ENCODE measurements at places on chromosomes 11 and 22. TPM values are rescaled to one million over a fixed set of nuclear protein-coding genes. Genes with fewer than 3 reads are reported as not detected.

DNA sequence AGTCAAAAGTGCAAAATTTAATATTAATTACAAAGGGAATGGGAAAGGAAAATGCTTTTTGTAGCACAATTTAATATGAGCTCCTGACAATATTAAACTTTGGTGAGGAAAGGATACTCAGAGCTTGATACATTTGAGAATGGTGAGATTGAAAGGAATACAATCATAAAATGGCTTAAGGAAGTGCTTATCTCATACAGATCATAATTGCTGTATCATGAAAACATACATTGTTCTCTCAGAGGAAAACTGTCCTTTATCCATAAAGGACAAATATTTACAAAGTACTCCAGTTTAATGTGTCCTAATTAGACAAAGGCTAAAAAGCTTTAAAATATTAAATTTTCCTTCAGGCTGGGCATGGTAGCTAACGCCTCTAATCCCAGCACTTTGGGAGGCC, 260.4 kb downstream of the TMEM135 start:
- H3K27me3 ChIP-seq, result no peaks in the 10 kb centered on the region
- H3K27ac ChIP-seq, result no peak overlapping the region
- DNase-seq, result no peak

- H3K27me3 ChIP-seq, result no peaks in the 10 kb centered on the region
- no peaks in the 10 kb centered on the region for H3K36me3 ChIP-seq
- H3K27ac ChIP-seq, result no peak overlapping the region
- H3K4me1 ChIP-seq, result no peaks in the 10 kb centered on the region
These were observed 25.2 kb upstream of the VPREB1 start for GRCh38 chr22:22219140-22219996.

- no peak for DNase-seq
- H3K4me1 ChIP-seq, result peaks cover 3% of the 10 kb centered on the region
- H3K27me3 ChIP-seq, result no peaks in the 10 kb centered on the region
- H3K36me3 ChIP-seq, result peaks cover 17% of the 10 kb centered on the region
- no peak overlapping the region for H3K27ac ChIP-seq
These were observed 27.4 kb downstream of the APOL1 start for GRCh38 chr22:36280379-36280778.

DNA sequence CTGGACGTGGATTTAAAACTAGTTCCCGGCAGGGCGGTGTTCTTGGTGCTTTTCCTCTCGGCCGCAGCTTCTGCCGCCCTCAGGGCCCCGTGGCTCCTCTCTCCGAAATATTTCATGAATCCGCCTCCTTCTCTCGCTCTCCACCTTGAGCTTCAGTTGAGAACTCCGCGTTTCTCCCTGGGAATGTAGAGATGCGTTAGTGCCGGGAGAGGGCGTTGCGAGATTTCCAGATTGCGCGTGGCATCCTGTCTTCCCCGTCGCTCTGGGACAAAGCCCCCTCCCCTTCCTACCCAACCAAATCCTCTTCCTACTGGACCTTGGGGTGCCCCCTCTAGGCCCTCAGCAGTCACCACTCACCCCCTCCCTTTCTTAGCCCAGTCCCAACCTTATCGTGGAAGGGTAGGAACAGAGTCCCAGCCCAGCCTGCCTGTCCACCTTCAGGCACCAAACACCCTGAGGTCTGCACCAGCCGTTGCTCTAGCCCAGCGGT, 15.5 kb upstream of the RAC2 start:
- no peak for DNase-seq
- no peaks in the 10 kb centered on the region for H3K4me1 ChIP-seq
- H3K4me3 ChIP-seq, result no peak overlapping the region
- H3K27ac ChIP-seq, result no peak overlapping the region

GRCh38 chr11:69501891-69502860, 20.7 kb downstream of the LINC01488 start:
- no peaks in the 10 kb centered on the region for H3K36me3 ChIP-seq
- H3K4me3 ChIP-seq, result no peak overlapping the region
- H3K27me3 ChIP-seq, result no peaks in the 10 kb centered on the region
- no peak overlapping the region for H3K27ac ChIP-seq

DNA sequence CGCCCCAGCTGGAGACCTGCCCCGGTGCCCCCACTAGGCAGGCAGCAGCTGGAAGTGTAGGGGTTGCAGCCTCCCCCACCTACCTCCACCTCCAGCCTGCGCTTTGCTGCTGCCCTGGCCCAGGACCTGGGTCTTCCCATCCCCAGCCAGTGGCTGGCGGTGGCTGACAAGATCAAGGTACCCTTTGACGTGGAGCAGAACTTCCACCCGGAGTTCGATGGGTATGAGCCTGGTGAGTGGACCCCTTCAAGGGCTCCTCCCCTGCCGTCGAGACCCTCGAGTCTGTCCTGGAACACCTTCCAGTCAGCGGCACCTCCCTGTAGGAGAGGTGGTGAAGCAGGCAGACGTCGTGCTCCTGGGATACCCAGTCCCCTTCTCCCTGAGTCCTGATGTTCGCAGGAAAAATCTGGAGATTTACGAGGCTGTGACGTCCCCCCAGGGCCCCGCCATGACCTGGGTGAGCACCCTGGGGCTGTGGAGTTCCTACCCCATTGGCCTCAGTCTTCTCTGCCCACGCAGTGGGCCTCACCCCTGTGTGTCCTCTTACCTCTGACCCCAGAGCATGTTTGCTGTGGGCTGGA, 4.4 kb downstream of the PGGHG start:
- H3K36me3 ChIP-seq, result no peaks in the 10 kb centered on the region
- no peak for DNase-seq
- H3K4me3 ChIP-seq, result no peak overlapping the region

Gene EIF3F
- total RNA-seq, result 473 TPM

DNA sequence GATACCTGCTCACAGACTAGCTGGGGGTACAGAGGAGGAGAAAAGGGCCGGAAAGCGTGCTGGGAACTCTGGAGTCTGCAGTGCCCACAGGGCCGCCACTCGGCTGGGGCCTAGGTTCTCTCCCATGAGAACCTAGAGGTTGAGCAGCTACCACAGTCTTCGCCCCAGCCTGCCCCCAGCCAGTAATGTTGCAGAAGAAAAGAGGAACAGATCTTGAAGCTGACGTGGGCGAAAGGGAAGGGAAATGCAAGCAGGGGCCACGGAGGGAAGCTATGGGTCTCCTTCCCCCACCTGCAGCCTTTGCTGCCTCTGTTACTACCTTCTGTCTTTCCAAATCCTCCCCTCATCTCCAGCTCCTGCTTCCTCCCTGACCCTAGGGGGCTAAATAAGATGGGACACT, 28.8 kb upstream of the P2RY2 start:
- no peaks in the 10 kb centered on the region for H3K4me1 ChIP-seq
- no peak overlapping the region for H3K27ac ChIP-seq
- no peak overlapping the region for H3K4me3 ChIP-seq
- DNase-seq, result no peak

Gene KRTAP5-4
- total RNA-seq, result not detected

DNA sequence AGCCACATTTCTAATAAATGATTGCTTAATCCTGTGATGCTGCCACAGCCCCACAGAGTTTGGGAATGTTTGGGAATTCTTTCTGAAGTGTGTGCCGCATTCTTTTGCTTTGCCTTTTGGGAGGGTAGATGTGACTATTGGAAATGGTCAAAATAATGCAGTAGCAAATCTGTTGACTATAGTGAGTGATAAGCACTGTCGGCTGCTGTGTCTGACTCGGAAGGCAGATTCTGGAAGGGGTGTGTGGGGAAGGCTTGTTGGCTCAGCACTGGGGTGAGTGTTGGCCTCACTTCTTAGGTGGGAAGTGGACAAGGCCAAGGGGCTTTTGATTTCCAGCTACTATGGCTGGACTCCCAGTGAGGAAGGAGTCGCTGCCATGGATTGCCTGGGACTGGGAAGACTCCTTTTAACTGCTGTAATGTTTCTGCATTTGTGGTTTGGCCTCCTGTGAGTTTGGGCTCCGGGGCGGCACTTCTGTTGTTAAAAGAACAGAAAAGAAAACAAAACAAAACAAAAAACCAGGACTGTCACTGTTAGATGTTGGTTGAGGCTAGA, 20.1 kb downstream of the ZBTB16 start:
- peak overlapping the region; percentile 69 for H3K27ac ChIP-seq
- H3K4me1 ChIP-seq, result peaks cover 78% of the 10 kb centered on the region
- DNase-seq, result no peak
- no peaks in the 10 kb centered on the region for H3K27me3 ChIP-seq
- peaks cover 11% of the 10 kb centered on the region for H3K36me3 ChIP-seq

Gene MAJIN
- not detected for total RNA-seq

Gene FOLR1
- 8.9 TPM for total RNA-seq

Gene TTC12
- 21.6 TPM for total RNA-seq

DNA sequence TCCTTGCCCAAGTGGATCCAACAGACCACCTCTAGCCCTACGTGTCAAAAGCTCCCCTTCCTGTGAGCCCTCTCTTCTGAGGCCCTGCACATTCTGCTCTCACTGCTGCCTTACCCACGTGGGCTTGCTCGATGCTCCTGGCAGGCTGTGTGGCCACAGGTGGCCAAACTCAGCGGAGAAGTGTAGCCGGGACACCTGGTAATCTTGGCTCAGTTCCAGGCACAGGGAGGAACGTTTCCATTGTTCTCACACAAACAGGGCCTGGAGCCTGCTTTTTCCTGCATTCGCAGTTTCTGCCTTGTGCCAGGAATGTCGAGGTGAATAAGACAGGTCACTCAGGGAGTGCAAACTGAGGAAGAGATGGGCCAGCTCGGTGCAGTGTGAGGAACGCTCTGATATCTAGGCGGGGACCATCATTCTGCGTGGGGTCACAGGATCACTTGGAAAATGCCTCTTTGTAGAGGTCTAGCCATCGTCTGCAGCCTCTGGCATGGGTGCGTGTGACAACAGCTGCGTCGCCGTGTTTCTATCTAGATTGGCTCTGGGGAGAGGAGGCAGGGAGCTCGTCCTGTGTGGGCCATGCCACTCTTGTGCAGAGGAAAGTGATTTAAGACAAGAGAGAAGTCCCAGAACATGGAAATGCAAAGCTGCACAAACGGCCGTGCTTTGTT, 127.6 kb upstream of the PARVA start:
- H3K27me3 ChIP-seq, result no peaks in the 10 kb centered on the region
- peak; percentile 61 for DNase-seq
- H3K4me3 ChIP-seq, result no peak overlapping the region

Gene CEP126
- 2.0 TPM for total RNA-seq

DNA sequence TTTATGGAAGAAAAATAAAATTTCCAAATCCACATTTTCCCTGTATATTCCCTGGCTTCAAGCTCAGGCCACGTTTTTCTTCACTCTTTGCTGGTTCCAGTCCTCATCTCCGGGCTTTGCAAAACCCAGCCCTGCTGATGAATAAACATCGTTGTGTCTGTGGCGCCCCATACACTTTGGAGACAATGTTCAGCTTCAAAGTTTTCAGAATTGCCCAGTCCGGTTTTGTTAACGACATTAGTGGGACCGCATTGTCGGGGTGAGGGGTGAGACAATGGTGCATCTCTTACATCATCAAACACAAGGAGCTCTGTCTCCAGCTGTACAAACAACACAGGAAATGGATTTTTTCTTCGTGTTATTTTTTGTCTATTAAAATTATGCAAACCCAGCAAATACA, 53.4 kb upstream of the HTATIP2 start:
- no peak overlapping the region for H3K27ac ChIP-seq
- H3K4me3 ChIP-seq, result no peak overlapping the region
- no peak for DNase-seq
- no peaks in the 10 kb centered on the region for H3K36me3 ChIP-seq
- peaks cover 2% of the 10 kb centered on the region for H3K27me3 ChIP-seq
- no peaks in the 10 kb centered on the region for H3K4me1 ChIP-seq

DNA sequence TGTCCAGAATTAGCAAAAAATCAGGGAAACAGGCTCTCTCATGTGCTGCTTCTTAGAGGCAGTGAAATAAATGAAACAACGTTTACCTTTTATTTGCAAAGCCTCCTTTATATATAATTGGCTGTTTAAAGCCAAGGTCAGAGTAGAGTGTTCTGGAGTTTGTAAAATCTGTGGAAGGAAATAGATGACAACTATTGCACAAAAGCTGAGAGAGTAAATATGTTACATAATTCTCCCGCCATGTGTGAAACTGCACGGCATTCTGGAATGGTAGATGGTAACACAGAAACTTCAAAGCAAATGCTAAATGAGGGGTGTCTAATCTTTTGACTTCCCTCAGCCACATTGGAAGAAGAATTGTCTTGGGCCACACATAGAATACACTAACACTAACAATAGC, 51.5 kb upstream of the FGF3 start:
- no peaks in the 10 kb centered on the region for H3K36me3 ChIP-seq
- no peaks in the 10 kb centered on the region for H3K4me1 ChIP-seq
- H3K27ac ChIP-seq, result no peak overlapping the region
- peaks cover 3% of the 10 kb centered on the region for H3K27me3 ChIP-seq
- DNase-seq, result no peak

DNA sequence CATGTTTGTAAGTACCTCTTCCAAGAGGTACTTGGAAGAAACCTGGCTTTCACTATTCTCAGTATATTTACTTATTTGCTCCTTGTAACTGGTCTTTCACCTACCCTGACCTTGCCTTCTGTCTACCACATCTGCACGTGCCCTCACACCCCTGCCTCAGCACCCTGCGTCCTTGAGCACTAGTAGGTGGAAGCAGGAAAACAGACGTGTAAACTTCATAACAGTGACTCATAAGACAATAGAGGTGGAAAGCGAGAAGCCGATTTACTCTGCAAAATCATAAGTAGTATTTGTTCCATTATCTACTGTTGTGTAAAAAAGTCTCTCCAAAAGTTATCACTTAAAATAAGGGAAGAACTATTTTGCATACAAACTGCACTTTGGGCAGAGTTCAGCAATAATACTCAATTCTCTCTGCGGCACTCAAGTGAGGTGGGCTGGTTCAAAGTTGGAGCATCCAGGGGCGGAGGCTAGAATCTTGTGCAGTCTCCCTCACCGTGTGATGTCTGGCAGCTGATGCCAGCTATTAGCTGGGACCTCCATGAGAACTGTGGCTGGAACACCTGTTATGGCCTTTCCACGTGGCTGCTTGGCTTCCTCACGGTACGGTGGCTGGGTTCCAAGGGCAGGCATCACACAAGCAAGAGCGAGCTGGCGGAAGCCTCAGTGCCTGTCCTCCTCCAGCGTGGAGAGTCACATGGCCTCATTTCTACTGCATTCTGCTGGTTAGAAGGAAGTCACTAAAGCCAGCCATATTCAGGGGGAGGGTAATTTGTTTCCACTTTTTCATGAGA, 30.4 kb downstream of the PACS1 start:
- no peaks in the 10 kb centered on the region for H3K36me3 ChIP-seq
- no peaks in the 10 kb centered on the region for H3K4me1 ChIP-seq
- H3K27me3 ChIP-seq, result no peaks in the 10 kb centered on the region
- peak; percentile 77 for DNase-seq
